Stimulated activated CD8-positive, alpha-beta memory T cell treated with anti-CD3 and anti-CD28 coated beads, Interleukin-2, amount 100 ng/mL, for 48 hours (primary cell): ENCODE measurements at places on chromosomes 3 and 15.

DNA sequence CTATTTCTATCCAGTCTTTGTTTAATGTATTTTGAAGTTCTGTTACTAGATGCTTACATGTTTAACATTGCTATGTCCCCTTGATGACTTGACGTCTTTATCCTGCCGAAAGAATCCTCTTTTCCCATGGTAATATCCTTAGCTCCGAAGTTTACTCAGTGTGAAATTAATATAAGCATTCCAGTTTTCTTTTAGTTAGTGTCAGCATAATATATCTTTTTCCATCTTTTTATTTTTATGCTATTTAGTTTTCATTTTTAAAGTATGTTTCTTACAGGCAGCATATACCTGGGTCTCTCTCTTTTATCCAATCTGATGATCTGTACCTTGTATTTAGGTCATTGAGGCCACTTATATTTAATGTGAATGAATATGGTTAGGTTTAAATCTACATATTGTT is 39.1 kb upstream of the MEF2A start:
- no peak for DNase-seq

GRCh38 chr3:137035631-137036030 is 77.8 kb downstream of the IL20RB start:
- no peak for DNase-seq

- DNase-seq = no peak
These were observed 19.9 kb downstream of the TRANK1 start for GRCh38 chr3:36924744-36925521.

GRCh38 chr3:47636921-47637320 is 58.3 kb upstream of the CSPG5 start:
- no peak for DNase-seq

DNA sequence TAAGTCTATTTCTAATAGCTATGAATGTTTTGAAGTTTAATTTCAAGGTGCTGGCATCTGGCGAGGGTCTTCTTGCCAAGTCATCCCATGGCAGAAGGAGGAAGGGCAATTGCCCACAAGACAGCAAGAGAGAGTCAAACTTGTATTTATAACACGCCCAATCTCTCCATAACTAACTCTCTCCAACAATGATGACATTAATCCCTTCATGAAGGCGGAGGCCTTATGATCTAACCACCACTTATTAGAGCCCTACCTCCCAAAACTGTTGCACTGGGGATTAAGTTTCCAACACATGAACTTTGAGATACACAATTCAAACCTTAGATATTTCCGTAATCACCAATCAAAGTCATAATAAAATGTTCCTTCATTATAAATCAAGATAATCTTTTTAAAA is 406.9 kb downstream of the CNTN6 start:
- no peak for DNase-seq

DNA sequence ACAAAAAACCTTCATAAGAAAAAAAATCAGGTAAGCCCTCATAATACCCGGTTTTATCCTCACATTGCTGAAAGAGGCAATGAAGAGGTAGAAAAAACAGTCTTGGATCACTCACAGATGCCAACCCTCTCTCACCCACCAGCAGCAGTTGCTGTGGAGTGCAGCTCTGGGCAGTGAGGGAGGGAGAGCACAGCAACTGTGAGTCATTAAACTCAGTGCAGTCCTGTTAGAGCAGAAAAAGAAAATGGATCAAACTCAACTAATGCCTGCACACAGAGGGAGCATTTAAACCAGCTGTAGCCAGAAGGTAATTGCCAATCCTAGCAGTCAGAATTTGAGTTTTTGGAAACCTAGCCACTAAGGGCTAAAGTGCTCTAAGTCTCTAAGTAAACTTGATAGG is 1050.6 kb upstream of the ALCAM start:
- no peak for DNase-seq

DNA sequence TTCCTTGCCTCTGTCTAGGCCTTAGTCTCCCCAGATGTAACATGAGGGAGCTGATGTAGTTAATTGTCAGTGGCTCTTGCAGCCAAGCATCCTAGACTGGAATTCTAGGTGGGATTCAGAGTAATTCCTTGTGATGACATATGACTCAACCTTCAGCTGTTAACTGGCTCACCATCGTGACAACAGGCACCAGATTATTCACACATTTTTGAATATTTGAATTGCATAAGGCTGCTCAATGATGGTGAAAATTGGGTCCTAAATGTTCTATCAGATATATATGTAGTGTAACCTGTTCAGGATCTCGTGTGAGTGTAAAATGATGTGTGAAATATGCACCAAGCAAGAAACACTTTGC is 405.1 kb downstream of the LPP start:
- DNase-seq = no peak

GRCh38 chr15:34324933-34325332 is 12.6 kb downstream of the SLC12A6 start:
- DNase-seq = no peak

- DNase-seq = no peak
These were observed 6.7 kb upstream of the CCR1 start for GRCh38 chr3:46214751-46215352.

DNA sequence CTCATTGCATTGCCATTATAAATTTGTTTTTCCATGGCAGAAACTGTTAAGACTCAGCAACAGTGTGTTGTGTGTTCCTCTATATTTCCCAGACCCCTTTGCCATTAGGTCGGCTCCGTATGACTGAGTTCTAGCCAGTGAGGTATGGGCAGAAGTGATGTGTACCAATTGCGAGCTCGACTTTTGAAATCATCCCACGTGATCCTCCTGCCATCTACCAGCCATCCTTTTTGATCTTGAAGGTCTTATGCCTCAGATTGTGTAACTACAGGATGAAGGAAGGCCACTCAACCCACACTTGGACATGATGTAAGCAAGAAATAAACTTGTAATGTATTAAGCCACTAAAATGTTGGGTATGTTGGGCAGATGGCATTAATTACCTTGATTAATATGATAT is 562.3 kb downstream of the PDCD6IP start:
- DNase-seq = no peak

GRCh38 chr15:83626171-83626802 is 27.6 kb upstream of the ADAMTSL3 start:
- DNase-seq = no peak
